Stimulated activated CD8-positive, alpha-beta memory T cell treated with anti-CD3 and anti-CD28 coated beads, Interleukin-15, amount 100 ng/mL, for 1 hour (primary cell): ENCODE measurements at places on chromosomes 4 and X.

GRCh38 chrX:27863809-27864208 lies 56.0 kb downstream of the MAGEB10 start:
- no peak for DNase-seq

GRCh38 chrX:140505421-140506337 lies 810 bp upstream of the SOX3 start:
- no peak for DNase-seq

GRCh38 chrX:3415011-3415410 lies 68.6 kb upstream of the MXRA5 start:
- DNase-seq: no peak

GRCh38 chrX:139864640-139865039 lies 68.2 kb downstream of the ATP11C start:
- DNase-seq: no peak

DNA sequence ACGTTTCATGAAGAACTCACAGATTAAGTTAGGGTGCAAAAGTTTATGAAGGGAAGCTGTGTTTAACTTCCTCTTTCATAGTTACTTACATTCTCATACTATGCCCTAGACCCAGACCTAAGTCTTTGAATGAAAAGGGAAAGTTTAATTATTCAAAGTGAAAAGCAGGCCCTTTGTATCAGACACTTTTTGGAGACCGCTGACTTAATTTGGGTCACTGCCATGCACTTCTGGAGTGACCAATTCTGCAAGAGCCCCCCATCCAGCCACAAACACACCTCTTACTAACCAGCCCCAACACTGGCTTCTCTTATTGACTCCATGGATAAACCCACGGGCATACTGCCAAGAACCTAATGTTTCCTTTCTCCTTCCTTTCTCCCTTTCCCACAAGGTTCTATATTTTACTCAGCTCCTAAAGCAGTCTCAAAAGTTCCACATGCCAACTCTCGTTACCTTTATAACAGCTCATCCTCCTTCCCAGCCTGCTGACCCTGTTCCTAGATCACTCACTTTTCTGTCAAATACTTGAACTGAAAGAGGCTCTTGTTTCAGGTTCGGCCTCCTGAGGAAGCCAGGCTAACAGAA lies 34.5 kb downstream of the ABCE1 start:
- DNase-seq: no peak

GRCh38 chrX:41087201-41087600 lies 2.0 kb downstream of the USP9X start:
- no peak for DNase-seq

DNA sequence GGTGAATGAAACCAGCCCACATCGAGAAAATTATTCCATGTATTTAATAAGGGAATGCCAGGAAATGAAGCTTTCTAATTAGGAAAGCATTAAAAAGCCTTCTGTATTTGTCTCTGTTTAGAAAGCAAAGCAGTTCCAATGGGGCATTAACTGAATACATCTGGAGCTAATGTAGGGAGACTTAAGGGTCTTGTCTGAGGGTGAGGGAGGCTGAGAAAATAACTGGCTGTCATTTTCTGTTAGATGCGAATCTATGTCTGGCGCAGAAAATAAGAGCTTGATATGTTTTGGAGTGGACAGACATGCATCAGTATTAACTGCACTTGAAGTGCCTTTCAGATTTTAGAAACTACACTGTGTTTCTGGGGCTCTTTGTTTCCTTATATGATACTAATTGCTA lies 111.3 kb downstream of the KLHL8 start:
- DNase-seq: no peak

- no peak for DNase-seq
These were observed 592.5 kb downstream of the PCDH18 start for GRCh38 chr4:136939781-136940180.

- no peak for DNase-seq
These were observed 34.1 kb downstream of the CNKSR2 start for GRCh38 chrX:21408307-21408706.

DNA sequence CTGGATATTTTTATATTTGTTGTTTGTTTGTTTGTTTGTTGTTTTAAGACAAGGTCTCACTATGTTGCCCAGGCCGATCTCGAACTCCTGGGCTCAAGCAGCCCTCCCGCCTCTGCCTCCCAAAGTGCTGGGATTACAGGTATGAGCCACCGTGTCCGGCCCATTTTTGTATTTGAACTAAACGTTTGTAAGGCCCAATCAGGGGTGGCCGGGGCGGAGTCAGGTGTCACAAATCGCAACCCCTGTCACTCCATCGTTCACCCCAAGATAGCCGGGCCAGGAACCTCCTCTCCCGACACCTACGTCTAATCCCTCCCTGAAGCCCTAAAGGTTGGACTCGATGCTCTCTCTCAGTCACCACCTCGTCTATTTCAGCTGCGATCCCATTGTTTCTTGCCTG lies 722 bp upstream of the EFHC2 start:
- DNase-seq: peak; percentile 28

DNA sequence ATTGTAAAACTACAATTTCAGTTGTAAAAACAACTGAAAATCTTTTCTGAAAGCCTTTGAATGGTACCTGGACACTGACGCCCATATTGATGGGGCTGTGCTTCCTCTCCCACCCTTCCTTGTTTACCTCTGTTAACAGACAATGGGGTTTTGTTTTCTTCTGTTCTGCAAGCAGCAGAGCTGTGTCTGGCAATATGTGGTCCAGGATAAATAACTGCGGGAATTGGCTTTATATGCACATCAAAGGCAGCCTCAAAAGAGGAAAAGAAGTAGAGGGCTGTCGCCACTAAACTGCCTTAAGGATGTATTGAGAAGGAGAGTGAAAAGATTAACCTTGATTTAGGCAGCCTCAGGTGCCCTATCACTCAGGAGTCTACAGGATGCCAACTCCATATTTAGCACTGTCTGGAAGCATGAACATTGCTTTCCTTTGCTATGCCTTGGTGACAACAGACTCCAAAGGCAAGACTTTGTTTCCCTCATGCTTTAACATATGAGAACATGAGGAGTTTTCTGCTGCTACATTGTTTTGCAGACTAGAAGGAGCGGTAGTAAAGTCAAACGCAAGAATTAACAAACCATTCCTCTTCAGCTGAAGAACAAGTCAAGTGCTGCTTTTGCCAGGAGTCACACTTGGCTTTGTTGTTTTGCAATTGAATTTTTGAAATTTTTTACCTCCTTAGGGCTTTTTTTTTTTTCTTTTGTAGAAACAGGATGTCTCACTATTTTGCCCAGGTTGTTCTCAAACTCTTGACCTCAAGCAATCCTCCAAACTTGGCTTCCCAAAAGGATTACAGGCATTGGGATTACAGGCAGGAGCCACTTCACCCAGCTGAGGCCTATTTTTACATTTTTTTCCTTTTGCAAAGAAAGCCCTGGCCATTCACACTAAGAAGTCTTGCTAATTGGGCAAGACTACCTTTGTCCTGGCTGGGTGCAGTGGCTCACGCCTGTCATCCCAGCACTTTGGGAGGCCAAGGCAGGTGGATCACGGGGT lies 3.0 kb downstream of the IL21 start:
- no peak for DNase-seq

DNA sequence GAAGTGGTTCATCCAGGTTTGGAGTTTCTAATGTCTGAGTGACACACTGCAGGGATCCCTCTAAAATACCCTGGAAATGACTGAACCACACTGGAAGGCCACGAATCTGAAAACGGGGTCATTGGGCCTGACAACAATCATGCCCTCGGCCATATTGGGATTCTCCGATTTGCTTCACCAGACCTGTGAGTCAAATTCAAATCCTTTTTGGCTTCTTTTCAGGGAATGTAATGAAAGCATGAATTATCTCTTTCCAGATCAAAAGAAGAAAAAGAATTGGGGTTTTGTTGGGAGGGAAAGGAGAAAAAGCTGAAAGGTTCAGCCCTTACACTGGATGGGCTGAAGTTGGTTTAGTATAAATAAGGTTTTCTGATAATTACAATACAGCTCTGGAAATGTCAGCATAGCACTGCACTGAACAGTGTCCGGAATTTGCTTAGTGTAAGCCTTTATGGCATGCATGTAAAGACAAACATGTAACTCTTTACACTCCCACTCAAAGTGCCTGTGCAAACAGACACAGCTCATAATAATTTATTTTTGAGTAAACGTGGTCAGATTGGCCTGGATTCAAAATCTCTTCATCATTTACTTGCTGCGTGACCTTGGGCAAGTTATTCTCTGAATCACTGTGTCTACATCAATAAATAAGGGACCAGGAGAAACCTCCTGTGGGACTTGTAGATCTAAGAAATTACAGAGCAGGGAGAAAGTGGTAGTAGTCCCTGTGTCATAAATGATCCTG lies 21.4 kb downstream of the CT47C1 start:
- DNase-seq: no peak
